ENCODE measurements at places on chromosomes 11 and 22.

GRCh38 chr11:110000031-110000502 lies 93.1 kb upstream of the ZC3H12C start:
- no peak for DNase-seq

GRCh38 chr11:47213950-47214565 lies 716 bp upstream of the DDB2 start:
- peak; percentile 68 for DNase-seq

DNA sequence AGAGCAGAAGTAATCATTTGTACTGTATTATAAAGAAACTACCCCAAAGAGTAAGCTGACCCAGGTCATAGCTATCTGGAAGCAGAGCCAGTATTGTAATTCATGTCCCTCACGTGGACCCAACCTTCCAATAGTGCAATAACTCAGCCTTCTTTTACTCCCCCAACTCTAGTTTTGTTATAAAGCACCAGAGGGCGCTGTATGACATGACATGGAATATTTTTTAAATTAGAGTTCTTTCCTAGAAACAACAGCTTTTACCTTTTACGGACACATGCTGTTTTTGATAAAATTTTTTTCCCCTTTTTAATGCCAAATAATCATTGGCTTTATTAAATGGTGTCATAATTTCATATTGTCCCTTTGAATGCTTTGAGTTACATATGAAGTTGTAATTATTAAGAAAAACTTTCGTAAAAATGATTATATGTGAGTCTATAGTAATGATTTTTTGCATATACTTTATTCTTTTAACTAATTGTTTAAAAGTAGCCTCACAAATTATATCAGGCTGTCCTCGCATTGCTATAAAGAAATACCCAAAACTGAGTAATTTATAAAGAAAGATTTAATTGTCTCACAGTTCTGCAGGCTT lies 76.9 kb downstream of the DKK3 start:
- peak; percentile 14 for DNase-seq

DNA sequence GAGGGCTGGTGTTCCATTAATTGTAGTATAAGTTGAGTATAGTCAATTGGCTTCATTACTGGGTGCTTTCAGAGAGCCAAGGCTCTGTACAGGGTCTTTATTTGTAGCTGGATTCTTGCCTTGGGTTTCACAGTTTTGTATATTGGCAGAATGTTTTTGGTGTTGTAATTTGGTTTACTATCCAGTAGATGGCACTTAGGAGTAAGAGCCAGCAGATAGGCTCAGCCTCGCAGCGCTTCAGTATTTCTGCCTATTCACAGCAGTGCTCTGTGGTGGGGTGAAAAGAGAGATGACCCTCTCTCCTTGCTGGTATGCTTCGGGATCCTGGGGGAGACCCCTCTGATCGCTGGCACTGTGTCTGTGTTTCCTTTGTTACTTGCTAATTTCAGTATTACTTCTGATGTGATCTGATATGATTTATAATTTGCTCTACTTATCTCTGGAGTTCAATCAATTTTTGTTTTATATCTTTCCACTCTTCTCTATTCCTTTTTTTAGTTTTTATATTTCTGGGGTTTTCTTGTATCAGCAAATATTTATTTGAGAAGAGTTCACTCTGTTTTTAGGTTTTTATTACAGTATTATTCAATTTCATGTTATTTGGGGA lies 52.2 kb downstream of the ANO5 start:
- DNase-seq: peak; percentile 37

Measured in neuronal stem cell (in vitro differentiated cells).